ENCODE measurements at places on chromosomes 4 and X.
A peak's percentile ranks its signal among the peaks of the same experiment; 100 is the strongest.

- no peak for DNase-seq
Measured at GRCh38 chr4:140168474-140168873, 14.5 kb upstream of the MAML3 start.

DNA sequence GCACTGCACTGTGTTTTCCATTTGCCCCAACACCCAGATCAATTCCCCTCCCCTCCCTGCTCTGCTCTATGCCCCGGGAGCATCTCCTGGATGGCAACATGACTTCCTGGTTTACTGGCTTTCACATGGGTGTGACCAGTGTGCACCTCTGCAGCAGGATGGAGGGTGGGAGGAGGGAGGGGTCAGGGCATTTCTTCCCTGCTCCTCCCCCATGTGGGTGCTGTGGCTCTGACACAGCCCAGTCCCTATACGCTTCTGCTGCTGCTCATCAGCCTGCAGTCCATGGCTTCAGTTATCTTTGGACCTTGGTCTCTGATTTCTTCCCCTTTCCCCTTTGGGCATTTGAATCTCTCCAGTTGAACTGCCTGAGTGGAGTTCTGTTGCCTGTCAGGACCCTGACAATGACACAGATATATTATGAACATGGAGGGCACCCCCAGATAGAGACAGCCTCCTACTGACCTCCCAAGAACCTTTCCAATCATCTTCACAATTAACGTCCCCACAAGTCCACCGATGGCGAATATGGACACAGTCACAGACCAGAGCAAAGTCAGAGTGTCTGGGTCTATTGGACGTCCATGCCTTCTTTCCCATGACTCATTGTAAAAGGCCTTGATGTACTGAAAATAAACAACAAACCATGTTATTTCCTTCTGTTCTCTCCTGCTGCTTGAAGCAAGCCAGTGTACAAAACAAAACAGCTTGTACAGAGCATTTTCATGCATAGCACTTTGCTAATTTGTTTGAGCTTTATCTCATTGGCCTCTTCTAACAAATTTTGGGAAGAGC, 24.8 kb downstream of the SLC2A9 start:
- DNase-seq, result no peak

- DNase-seq, result no peak
Measured at GRCh38 chrX:118702741-118703140, 24.7 kb upstream of the IL13RA1 start.

DNA sequence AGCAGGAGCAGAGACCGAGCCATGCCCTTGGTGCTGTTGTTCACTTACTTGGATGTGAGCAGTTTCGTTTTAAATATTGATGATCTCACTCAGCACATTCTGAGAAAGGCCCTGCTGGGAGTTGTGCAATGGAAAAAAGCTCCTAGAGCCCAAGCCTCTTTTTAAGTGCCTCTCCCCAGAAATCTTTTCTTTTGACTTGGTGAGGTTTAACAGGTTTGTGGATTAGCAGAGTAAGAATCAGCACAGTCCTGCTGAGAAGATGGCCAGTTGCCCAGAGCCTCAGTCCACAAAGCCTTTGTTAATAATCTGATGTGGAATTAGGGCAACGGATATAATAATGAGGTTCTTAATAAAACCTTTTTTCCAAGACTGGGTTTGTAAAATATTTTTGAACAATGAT, 157.5 kb upstream of the ATP6AP2 start:
- peak; percentile 43 for DNase-seq

GRCh38 chr4:122010610-122011009, 58.8 kb upstream of the TRPC3 start:
- peak; percentile 60 for DNase-seq

DNA sequence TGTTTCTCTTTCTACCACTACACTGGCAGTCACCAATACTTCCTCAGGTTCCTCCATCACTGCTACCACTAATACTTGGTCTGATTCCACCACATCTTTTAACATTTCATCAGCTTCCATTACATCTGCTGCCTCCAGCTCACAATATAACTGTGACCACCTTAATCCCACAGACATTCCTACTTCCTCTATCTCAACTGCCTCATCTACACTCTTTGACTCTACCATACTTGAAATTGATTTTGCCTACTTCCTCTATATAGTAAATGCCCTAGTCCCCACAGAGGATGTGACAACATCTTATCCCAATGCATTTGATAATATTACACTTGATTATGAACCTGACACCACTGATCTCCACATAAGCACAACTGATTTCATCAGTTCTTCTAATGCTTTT, 29.0 kb downstream of the OPRPN start:
- DNase-seq, result no peak

DNA sequence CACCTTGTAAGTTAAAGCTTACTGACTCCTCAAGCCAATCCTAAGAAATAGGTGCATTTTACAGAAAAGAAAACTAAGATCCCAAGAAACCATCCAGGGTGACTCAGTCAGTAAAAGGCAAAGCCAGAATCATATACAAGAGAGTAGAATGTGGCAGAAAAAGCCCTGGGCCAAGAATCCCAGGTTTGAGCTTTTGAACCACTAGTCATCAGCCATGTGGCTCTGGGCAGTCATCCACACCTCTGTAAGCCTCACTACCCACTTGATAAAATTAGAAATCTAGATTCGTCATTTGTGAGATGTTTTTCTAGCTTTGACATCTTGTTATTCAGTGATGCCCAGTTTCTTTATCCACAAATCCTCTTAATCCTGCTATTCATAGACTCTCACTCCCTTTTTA, 122.2 kb upstream of the PDE5A start:
- no peak for DNase-seq

DNA sequence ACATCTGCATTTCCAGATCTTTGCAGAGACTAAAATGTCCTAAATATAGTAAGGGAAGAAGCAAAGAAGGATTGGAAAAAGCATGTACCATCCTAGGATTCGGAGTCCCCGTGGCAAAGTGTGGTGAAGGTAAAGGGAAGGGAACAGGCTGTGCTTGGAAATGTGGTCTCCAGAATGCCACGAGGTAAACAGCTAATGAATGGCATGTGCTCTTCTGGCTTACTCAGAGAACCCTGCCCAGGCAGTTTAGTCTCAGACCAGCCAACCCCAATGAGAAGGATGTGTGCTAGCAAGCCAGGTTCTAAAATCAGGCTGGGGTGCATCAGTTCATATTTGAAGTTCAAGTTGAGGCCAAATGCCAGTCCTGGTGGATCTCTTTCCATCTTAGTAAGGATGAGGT, 113.1 kb downstream of the RS1 start:
- no peak for DNase-seq

- no peak for DNase-seq
Measured at GRCh38 chrX:73563738-73564068, 706 bp downstream of the CHIC1 start.

DNA sequence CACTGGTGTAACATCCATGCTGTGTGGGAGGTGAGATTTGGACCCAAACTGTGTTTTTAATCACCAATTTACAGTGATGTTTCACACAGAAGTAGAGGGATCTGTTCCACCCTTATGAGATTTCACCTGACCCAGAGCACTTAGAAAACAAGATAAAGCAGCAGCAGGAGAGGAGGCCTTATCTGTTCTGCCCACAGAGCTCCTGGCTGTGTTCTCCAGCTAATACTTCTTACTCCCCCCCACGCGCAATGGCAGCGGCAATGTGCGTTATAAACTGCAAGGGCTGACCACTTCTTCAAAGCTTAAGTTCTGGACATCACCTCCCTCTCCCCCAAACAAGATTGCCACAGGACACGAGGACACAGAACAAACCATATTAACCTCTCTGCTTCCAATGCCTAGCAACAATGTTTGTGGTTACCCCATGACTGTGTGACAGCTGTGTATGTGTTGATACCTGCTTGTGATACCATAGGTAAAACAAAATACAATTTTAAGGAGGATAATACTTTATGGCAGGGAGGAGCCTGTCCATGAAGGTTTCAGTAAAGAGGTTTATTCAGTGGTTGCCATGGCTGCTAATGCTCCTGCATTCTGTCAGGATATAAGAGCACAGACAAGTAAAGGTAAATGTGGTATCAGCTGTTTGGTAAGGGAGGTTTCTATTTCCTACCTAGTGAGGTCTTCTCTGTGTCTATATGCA, 210.0 kb downstream of the SOWAHB start:
- no peak for DNase-seq

DNA sequence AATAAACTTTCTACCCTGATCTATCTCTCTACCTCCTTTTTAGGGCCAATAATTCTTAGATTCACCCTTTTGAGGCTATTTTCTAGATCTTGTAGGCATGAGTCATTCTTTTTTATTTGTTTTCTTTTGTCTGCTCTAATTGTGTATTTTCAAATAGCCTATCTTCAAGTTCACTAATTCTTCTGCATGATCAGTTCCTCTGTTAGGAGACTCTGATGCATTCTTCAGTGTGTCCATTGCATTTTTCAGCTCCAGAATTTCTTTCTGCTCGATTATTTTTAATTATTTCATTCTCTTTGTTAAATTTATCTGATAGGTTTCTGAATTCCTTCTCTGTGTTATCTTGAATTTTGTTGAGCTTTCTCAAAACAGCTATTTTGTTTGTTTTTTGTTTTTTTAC, 11.3 kb downstream of the CXorf58 start:
- no peak for DNase-seq

GRCh38 chr4:27846951-27847350, 986.3 kb downstream of the STIM2 start:
- DNase-seq, result peak; percentile 59

DNA sequence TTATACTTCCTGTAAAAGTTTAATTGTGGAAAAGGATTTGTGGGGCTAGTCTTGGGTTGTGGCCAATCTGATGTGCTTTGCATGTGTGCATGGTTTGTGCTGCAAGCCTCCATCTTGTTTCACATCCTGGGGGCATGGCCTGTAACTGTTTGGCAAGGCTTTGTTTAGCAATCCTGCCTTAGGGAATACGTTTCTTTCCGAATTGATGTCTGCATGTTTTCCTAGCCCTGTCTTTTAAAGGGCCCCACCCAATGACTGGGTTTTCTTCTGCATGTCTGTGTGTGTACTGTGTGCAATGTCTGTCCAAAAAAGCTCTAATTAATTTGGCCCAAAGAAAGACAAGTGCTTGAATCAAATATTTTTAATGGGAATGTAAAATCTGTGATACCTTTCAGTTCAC, 74.6 kb upstream of the MID1IP1 start:
- no peak for DNase-seq

DNA sequence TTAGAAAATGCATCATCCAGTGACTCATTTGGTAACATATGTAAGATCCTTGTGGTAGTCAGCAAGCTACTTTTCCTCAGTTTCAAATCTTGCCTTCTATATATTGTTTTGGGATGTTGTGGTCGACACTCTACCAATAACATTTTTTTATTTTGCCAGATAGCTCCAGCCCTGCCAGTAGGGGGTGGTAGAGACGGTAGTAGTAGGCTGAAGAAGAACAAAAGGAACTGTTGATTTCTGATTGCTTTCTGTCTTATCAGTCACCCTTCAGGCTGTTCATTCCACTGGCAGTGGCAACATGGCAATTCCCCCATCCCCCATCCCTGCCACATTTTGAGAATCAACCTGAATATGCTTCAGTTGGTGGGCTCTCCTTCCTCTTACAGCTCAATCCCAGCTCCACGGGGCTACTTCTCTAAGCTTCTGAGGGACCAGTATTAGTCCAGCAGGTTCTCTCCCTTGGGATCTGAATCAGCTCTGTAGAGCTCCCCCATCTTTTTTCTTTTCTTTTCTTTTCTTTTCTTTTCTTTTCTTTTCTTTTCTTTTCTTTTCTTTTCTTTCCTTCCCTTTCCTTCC, 171.5 kb upstream of the VEGFC start:
- DNase-seq, result no peak

DNA sequence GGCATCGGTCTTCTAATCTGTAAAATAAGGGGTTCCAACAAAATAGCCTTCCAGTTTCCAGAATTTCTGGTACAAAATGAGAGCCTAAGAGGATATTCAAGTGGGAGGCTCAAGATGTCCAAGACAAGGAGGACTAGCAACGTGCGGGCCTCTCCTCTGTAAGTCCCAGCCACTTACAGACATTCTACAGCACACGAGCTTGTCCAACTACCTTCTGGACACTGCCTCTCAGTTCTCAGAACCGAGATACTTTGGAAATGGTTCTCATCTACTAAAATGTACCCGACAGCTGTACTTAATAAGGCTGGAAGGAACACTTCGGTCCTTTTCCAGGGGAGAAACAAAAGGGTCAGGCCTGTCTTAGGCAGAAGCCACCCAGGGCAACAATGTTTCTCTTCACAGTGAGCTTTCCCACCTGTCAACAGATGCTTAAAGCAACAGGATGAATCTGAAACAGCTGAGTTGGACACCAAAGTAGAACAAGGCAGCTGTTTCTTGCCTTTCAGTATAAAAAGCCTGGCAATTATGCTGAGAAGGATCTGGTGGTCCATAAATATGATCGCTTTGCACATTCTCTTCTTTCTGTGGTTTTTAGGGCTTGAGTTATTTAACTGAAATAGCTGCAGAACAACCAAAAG, 127.0 kb downstream of the HS6ST2 start:
- DNase-seq, result no peak

GRCh38 chrX:41090568-41091238, 5.5 kb downstream of the USP9X start:
- peak; percentile 20 for DNase-seq

GRCh38 chr4:27048429-27049238, 188.0 kb downstream of the STIM2 start:
- DNase-seq, result peak; percentile 23

DNA sequence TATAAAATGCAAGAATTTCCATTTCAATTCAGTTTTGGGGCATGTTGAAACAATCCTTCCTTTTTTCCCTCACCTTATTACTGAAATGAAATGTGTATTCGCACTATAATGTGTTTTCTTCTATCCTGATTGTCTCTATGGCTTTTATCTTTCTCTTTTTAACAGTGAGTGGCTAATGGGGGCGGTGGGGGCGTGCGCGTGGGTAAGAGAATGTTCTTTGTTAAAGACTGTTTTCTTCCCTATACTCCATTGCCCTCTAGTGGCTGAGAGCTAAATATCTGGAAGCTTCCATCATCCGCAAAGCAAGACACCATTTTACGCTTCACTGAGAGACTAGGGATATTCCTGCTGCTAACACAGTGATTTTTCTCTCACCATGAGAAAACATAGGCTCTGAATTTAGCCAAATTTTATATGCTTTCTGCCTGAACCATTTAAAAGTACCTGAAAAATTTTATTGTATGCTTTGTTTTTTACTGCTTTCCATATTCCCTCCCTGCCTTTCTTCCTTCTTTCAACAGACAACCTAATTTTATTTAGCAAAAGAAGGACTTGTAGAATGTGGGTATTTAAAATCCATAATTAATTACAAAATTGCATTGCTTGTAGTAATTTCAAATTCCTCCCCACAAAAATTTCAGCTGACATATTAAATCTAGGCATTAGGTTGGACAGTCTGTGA, 194.0 kb downstream of the GASK1B start:
- DNase-seq, result peak; percentile 73

Data from fibroblast of skin of scalp (primary cell).